ENCODE measurements at places on chromosomes 1 and 21. TPM values are rescaled to one million over a fixed set of nuclear protein-coding genes. Genes with fewer than 3 reads are reported as not detected.

PCAT6 gene
- total RNA-seq = 5.4 TPM

MMEL1 gene
- not detected for total RNA-seq

AKR7A3 gene
- 0.20 TPM for total RNA-seq

GRCh38 chr1:228810878-228811711, 75.8 kb downstream of the RHOU start:
- DNase-seq = no peak

GRCh38 chr1:156356875-156357534, 12.0 kb upstream of the RHBG start:
- no peak for DNase-seq

DNA sequence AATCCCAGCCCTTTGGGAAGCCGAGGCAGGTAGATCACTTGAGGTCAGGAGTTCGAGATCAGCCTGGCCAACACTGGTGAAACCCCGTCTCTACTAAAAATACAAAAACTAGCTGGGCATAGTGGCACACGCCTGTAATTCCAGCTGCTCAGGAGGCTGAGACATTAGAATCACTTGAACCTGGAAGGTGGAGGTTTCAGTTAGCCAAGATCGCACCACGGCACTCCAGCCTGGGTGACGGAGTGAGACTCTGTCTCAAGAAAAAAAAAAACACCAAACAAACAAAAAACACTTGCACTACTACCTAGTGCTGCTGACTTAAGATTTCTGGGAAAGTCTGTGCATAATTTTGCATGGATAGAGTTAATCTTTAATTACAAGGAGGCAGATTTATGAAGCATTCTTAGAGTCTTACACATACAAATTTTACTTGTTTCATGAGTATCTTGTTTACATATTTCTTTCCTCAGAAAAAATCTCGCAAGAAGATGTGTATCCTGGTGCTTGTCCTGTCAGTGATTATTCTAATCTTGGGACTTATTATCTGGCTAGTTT, 8.7 kb upstream of the PPP1R8 start:
- DNase-seq = no peak

- no peak for DNase-seq
Observed at GRCh38 chr21:23452384-23453083, 2154.7 kb downstream of the MRPL39 start.

DNA sequence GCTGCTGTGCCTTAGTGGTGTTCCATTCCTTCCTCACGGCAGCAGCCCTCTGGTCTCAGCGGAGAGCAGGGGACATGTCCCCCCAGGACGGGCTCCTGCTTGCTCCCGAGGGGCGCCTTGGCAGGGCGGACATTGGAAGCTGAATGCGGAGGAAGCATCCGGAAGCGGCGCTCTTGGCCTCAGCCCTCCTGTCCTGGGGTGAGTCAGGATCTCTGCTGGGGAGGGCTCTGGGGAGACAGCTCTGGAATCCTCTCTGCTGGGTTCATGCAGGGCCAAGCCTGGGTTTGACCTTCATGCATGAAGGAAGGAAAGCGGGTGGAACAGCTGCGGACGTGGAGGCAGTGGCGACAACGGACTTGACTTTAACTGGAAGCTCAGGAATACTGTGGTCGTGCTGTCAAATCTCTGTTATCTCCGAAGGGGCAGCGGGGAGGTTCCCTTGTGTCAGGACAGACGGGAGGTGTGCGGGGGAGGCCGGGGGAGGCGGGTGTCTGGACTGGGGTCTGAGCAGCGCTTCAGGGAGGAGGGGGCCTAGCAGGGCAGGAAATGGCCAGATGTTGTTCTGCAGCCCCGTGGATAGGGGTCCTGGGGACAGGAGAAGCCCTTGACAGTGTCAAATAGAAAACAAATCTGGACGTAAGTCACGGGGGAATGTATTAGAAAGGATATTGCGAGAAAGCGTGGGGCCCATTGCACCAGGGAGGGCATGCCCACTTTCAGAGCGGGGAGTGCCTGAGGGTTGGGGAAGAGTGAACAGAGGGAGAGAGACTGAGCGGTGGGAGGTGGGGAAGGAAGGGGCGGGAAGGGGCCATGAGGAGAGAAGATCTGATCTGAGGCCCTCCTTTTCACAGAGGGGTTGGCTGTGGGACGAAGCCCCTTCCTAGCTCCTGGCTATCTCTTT, 26.6 kb downstream of the CRYAA start:
- DNase-seq = no peak

DNA sequence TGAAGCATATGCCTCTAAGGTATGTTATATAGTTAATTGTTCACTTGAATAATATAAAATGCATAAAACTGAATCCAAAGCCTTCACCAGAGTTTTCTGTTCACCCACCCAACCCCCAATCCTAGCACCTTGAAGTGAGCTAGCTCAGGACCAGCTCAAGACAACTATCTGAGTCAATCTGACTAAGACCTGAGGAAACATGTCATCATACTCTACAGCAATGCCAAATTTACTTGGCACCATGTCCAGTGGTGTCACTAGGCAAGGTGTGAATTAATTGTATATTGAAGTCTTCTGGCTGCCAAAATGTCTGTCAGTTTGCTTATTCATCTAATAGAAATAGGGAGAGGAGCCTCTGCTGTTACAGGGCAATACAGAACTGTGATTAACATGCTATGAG, 3.8 kb downstream of the DNASE2B start:
- peak; percentile 34 for DNase-seq

- no peak for DNase-seq
Observed at GRCh38 chr1:6474815-6475282, 8.9 kb upstream of the TNFRSF25 start.

- no peak for DNase-seq
Observed at GRCh38 chr1:27116232-27116631, 38.7 kb downstream of the SLC9A1 start.

GRCh38 chr1:8706291-8706690, 111.1 kb downstream of the RERE start:
- DNase-seq = no peak

All from astrocyte (in vitro differentiated cells and primary cell).